ENCODE measurements at places on chromosomes 1 and 21. TPM values are rescaled to one million over a fixed set of nuclear protein-coding genes. Genes with fewer than 3 reads are reported as not detected.

DNA sequence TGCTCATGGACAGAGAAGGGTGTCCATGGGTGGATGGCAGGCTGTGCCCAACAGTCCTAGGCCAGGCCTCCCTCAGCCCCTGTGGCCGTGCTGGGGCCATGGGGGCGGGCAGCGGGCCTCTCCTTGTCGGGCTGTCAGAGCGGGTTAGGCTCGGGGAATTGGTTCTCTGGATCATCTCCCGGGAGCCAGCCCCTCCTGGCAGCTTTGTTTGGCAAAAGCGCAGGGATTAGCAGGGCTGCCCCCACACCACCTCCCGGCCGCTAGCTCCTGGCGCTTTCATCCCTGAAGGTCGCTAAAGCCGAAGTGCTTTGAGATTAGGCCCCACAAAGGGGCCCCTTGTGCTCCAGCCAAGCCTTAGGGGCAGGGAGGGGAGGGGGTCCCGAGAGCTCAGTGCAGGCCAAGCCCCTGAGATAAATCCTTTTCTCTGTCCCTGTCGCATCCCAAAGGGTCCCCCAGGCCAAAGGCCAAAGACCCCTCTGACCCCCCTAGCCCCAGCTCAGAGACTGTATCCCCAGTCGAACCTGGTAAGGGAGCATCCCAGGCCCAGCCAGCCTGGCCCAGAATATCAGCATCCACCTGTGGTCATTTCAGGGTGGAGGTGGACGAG is 9.8 kb upstream of the DMBX1 start:
- no peak for DNase-seq

DNA sequence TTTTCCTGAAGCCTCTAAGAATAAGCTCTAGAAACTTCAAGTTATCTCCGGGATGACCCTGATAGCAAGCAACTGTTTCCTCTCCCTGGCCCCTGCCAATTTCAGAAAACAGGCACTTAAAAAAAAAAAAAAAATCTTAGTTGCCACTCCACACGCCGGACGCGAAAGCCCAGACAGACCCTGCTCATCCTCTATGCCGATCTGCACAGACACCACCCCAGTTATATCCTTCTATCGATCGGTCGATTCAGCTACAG is 1.7 kb downstream of the ANP32E start:
- DNase-seq, result no peak

DNA sequence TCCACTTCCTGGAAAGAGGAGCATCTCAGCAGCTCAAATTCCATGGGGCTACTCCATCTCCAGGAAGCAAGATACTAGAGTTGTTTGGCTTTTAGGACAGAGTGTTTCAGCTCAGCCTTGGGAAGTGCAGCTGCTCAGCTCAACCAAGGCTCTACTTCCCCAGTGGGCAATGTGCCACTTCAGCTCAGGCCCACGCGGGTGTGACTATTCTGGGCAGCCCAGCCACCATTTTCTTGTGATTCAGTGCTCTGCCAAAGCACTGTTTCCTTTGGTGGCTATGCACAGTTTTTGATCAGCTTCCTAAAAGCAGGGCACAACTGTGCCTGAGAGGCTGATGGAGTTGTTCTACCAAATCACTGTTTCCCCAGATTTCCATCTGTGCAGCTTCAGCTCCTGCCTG is 1104.9 kb upstream of the TMPRSS15 start:
- no peak for DNase-seq

DNA sequence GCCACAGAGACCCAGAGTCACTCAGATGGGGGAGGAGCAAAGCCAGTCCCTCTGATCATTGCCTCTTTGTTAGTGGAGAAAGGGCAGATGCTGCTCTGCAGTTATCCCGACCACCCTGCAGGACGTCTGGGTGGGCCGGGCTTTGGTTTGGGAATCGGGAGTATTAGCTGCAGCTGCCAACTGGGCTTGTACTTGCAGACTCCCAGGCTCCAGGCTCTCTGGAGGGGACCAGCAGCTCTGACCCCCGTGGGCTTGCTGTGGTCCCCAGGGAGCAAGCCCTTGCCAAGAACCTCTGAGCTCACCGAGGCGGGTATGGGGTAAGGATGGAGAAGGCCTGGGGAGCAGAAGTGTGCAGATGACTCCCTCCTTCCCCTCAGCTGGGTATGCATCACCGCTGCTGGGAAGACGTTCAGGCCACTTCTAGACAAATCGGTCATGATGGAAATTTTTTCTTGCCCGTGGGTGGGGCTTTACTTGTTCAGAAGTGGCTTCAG is 21.6 kb downstream of the MAPKAPK2 start:
- peak; percentile 50 for DNase-seq

DNA sequence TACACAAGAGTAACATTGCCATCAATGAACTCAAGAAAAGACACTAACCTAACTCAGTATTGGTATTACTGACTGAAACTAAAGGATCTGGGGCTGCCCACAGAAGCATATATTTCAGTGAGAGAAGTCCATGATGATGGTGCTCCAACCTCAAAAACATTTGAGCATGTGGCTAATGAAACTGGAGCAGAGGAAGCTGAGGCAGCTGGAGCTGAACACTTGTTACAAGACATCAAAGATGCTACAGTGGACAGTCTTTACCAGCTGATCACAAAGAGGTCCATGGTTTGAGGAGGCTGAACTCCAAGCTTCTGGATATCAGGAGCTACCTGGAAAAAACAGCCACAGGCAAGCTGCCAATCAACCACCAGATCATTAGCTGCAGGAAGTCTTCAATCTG is 42.2 kb upstream of the TTC39A start:
- no peak for DNase-seq

DNA sequence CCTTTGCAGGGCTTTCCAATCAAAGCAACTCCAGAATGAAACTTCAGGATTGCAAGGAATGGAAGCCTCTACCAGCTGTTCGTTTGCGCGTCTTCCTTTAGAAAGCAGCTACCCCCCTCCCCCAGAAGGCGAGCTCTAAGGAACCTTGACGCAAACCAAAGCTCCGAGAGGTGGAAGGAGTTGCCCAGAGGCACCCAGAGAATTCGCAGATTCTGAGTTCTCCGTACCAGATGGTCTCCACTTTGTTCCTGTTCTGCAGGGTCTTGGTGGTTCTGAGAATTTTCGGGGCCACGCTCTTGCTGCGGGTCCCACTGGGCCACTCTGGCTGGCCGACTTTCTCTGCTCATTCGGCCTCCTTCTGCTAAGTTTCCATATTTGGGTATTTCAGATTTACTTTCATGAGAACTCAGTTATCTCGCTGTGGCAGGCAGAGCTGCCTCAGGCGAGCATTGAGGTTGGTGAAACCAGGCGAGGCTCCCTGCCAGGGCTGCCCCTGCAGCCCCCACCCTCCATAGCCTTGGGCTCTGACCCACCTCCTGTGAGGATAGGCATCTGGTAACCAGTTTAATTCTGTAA is 801 bp downstream of the TRAF5 start:
- no peak for DNase-seq

DNA sequence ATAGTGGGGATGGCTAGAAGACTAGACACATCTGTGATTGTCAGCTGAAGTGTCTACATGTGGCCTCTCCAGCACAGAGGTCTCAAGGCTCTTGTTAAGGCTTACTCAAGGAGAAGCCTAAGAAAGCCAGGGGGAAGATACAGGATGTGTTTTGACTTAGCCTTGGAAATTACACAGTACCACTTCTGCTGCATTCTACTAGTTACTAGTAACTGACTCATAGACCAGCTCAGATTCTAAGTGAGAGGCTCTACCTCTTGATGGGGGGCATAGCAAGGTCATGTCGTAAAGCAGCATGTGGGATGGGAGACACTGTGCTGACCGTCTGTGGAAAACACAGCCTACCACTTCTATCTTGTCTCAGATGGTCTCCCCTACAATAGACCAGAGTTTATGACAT is 99.5 kb downstream of the UBE2U start:
- no peak for DNase-seq

GRCh38 chr1:22537441-22538139 is 25.7 kb upstream of the EPHA8 start:
- DNase-seq, result no peak

GRCh38 chr1:62398377-62398776 is 38.5 kb upstream of the USP1 start:
- DNase-seq, result no peak

DNA sequence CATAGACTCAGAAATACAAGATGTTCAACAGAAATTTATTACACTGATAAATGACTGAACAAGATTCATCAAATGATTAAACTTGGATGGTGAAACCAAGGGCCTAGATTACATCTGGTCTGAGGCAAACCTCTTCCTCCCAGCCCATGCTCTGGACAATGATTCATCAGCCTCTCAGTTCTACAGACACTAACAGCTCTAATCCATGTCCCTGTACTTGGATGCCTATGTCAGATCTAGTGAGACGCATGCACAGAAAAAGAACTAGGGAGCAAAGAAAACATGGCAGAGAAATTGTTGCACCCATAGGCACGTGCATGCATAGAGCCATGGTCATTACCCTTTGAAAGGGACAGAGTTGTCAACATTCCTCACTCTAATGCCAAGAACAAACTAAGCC is 250.1 kb downstream of the KCNH1 start:
- no peak for DNase-seq

- DNase-seq, result peak; percentile 55
These were observed at the start of gene DMBX1 for GRCh38 chr1:46489638-46490405. TSS of gene DMBX1 (plus strand) at chr1:46489836. CDS start at chr1:46507011, 17,175 bp downstream.

Gene FALEC
- total RNA-seq, result 0.66 TPM

DNA sequence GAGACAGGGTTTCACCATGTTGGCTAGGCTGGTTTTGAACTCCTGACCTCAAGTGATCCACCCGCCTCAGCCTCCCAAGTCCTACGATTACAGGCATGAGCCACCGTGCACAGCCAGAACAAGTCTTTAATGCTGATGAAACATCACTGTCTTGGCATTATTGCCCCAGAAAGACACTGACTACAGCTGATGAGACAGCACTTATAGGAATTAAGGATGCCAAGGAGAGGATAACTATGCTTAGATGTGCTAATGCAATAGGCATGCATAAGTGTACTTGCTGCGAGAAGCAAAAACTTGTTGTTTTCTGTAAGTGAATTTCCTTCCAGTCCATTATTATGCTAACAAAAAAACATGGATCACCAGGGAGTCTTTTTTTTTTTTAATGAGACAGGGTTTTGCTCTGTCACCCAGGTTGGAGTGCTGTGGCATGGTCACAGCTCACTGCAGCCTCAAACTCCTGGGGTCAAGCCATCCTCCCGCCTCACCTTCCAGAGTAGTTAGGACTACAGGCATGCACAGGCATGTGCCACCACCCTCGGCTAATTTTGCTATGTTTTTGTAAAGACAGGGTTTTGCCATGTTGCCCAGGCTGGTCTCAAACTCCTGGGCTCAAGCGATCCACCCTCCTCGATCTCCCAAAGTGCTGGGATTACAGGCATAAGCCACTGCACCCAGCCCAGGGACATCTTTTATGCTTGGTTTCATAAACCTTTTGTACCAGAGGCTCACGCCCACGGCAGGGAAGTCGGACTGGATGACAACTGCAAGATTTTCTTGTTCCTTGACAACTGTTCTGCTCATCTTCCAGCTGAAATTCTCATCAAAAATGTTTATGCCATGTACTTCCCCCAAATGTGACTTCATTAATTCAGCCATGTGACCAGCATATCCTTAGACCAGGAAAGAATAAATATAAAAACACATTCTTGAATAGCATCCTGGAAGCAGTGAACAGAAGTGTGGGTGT is 23.1 kb downstream of the RHEX start:
- DNase-seq, result no peak

DNA sequence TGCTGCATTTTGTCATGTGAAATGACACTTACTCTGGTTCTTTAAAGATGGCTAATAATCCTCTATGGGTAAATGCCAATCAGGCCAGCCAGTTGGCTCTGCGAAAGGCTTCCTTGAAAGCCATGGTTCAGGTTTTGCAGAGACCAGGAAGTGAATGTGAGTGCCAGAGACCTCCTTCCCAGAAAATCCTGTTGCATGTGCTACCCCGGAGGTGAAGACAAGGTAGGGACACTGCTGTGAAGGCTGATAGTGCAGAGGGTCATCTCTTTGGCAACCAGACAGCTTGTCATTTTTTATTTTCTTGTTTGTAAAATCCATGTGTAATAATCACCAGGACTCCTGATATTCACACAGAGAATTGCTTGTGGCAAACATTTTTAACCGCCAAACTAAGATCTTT is 18.7 kb downstream of the LRRC8D start:
- no peak for DNase-seq

Gene CCDC28B
- 24.9 TPM for total RNA-seq

GRCh38 chr1:70405780-70406416 is 5.2 kb upstream of the CTH start:
- DNase-seq, result no peak

DNA sequence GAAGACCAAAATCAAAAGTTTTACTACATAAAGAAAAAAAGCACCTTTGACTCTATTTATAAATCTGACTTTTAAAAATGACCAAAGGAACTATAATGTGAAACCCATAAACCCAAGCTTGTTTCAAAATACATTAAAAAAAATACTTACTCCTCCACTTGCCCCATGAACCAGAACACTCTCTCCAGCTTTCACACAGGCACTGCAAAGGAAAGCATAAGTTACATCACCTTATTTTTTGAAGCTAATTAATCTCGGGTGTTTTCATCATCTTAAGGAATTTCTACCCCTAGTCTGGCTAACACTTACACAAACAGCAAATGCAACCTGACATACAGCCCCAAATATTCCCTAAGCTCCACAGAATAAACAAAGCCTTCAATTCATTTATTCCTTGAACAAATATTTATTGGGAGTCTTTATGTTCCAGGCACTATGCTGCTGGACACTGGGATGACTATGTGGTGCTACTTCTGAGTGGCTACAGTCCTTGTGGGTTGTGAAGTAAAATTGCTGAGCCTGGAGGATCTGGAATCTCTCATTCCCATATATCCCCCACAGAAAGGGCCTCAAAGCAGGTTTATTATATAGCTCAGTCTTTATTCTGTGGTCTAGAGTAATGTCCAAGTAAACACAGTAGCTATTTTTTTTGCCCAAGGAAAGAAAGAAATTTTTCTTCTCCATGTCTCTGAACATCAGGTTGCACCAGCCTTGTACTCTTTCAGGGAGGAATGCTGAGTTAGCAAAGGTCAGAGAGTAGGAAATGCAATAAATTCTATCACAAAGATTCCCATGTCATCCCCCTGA is 18.2 kb downstream of the CRYZ start:
- no peak for DNase-seq

Gene ADAM30
- total RNA-seq, result not detected

Gene S100A2
- total RNA-seq, result 7.8 TPM

DNA sequence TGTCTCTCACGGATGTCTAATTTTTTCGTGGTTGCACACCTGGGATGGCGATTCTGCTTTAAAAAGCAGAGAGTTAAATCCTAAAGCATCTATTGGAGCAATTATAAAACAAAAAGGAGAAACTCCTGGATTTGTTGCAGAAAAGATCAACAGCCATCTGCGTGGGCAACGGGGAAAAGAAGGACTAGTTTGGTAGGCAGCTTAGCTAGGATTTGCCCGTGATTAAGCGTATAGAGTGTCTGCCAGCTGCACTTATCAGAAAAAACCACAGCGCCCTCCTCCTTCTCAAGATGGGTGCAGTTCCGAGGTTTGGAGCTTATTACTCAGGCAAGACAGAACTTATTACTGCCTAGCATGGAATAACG is 526 bp upstream of the SLC25A24 start:
- peak; percentile 27 for DNase-seq

GRCh38 chr1:1157914-1158710 is 15.6 kb upstream of the TTLL10 start:
- DNase-seq, result peak; percentile 41

Gene TMEM9
- 28.1 TPM for total RNA-seq

Measured in activated naive CD4-positive, alpha-beta T cell treated with anti-CD3 and anti-CD28 coated beads, Interleukin-2, amount 50 U/mL, for 72 hours (primary cell).